NCI-H1105 treated with DMSO at 0.1 percent for 48 hours (cell line): ENCODE measurements at places on chromosomes 12 and 14.

DNA sequence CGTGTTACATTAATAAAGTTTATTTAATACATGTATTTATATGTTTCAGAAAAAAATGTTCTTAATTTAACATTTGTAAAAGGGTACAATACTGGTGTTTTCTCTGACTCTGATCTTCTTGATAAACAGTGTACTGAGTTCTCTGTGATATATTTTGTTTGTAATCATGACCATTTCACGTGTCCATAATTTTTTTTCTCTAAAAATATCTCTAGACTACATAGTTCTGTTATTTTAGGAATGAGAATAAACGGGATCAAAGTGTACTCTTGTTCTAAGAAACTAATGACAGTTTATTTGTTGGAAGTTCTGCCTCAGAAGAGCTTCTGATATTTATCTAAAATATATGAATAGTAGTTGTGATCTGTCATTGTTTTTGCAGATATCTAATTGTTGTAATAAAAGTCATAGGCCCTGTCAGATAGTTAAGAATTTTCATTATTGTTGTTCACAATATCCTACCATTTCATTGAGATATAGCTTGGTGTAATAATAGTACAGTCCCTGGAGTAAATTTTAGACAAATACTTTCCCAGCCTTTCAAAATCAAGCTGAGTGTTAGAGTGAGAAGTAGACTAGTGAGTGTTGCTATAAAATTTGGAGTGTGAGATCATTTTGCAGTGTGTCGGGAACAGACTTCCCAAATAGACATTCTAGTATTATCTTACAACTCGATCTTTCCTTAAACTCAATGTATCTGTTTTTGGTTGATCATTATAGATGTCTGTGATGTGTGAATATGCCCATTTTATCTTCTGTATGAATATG is 86.2 kb downstream of the ERC1 start:
- no peak for DNase-seq

- DNase-seq = no peak
These were observed 7.3 kb downstream of the GAPDH start for GRCh38 chr12:6541371-6542165.

DNA sequence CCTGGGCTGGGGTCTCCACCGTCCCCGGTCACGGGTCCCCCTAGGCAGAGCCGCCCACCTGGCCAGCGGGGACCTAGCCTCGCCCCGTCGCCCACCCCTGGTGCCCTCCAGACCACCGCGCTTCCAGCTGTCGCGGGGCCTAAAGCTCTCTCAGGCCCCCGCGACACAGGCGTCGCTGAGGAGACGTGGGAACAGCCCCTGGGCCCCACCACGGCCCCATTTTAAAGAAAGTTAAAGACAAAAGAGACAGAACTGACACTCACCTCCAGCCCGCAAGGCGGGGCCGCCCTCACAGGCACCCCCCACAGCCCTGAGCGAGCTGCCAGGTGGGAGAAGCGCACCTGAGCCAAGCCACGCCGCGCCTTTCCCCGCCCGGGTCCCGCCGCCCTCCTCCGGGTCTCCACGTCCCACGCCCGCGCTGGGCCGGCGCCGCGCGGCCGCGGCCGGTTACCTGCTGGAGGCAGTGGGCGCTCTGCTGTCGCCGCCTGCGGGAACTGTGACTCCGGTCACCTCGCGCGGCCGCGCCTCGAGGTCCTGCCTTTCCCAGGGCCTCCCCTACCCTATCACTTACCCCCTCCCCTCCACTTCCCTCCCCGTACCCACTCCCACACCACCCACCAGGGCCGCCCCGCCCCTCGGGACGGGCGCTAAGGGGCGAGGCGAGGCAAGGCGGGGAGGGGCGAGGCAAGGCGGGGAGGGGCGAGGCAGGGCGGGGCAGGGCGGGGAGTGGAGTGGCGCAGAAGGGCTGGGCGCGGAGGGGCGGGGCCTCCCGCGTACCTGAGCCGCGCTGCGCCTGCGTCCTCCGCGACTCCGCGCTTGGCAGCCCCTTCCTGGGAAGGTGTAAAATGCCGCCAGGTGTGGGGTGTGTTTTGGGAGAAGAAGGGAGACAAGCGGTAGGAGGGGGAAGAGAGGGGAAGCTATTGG is 31.2 kb downstream of the TC2N start:
- DNase-seq = peak; percentile 91

DNA sequence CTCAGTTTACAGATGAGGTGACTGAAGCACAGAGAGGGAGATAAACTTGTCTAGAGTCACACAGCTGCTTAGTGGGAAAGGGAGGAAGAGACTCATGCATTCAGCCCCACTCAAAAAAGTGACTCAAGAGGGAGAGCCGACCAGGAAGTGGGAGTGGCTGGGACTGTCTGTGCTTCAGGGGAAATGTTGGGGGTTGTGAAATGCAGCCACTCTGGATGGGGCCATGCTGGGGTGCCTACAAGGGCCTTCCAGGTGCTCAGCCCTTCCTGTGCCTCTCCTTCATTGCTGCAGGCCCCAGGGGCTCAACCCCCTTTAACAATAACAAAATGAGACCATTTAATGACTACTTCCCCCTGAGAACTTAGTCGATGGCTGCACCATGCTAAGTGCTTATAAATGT is 41.8 kb downstream of the CACNA1C start:
- no peak for DNase-seq

GRCh38 chr14:87805315-87805723 is 187.7 kb downstream of the GALC start:
- no peak for DNase-seq

GRCh38 chr12:47549258-47549657 is 156.6 kb downstream of the RPAP3 start:
- DNase-seq = peak; percentile 9

DNA sequence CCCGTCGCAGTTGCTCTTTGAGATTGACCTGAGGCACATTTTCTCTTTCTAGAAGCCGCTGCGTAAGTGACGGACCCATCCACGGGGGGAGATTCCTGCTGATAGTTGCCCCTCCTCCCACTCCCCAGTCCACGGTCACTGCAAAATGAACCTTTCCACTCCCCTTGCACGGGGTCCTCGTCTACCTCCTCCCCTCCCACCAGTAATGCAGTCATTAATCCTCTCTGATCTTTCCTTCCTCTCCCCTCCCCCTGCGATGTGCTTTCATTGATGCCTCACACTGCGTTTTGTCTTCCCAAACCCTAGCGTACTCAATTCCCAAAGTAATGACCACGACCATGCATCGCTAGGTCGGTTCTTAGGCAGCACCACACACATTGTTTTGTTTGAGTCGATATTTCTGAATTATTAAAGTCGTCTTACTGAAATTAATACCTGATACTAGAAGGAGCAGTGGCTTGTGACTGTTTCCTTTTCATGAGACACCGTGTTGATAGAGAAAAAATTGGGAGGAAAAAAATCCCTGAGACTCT is 857 bp downstream of the ETNK1 start:
- peak; percentile 53 for DNase-seq

DNA sequence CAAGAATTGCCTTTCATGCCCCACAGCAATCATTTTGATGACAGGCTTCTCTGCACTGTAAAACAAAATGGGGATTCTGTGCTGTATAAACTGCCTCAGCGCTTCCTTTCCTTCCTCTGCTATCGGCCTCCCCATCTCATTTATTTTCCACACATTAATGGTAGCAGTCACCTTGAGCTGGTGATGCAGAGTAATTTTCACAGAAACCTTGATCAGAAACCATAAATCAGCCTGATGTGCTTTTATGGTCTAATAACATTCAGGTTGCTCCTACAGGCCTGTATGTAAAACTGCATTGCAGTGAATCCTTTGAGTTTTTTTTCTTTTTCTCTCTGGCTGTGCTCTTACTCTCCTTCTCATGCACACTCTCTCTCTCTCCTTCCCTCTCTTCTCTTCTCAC is 578.4 kb upstream of the STXBP6 start:
- DNase-seq = no peak
